ENCODE measurements at places on chromosomes 12 and 14. TPM values are rescaled to one million over a fixed set of nuclear protein-coding genes. Genes with fewer than 3 reads are reported as not detected.

DNA sequence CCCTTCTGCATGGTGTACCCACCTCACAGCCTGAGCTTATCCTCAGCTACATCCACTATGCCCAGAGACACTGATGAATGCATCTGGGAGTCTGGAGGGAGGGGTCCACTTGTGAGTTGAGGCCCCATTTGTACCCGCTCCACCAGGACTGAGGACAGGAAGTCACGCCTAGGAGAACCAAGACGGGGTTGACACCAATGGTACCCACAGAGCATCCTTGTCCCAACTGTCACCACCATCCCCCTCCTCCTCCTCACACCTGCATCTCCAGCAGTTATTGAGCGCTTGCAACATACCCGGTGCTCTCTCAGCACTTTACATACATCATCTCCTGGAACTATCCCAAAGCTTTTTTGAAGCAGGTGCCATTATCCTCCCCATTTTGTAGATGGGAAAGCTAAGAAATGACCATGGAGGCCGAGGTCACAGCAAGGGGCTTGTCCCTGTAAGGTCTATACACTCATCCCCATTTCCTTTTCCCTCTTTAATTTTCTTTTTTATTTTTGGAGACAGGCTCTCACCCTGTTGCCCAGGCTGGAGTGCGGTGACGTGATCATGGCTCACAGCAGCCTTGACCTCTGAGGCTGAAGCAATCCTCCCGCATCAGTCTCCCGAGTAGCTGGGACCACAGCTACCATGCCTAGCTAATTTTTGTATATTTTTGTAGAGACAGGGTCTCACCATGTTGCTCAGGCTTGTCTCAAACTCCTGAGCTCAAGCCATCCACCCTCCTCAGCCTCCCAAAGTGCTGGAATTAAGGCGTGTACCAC, 31.7 kb downstream of the DGLUCY start:
- H3K4me3 ChIP-seq, result no peak overlapping the region
- H3K27me3 ChIP-seq, result no peaks in the 10 kb centered on the region
- DNase-seq, result no peak
- peaks cover 37% of the 10 kb centered on the region for H3K4me1 ChIP-seq

DNA sequence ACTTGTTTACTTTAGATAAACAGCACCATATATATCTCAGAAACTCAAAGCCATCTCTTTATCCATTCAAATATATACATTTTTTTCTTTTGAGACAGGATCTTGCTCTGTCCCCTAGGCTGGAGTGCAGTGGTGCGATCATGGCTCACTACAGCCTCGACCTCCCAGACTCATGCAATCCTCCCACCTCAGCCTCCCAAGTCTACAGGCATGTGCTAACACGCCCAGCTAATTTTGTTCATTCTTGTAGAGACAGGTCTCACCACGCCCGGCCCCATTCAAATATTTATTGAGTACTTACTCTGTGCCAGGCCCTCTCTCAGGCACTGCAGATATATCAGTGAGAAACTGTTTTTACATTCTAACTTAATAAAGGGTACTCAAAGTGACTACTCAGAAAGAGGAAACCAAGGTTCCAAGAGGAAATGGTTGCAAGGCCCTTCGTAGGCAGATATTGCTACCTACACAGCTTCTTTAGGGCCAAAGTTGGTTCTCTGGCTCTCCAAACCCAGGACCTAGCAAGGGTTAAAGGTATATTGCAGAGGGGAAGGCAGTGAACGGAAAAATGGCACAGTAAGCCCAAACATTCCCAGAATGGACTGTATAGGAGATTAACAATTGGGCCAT, 2.9 kb downstream of the ATXN3 start:
- H3K27ac ChIP-seq, result no peak overlapping the region
- DNase-seq, result no peak
- H3K4me1 ChIP-seq, result peaks cover 40% of the 10 kb centered on the region
- no peaks in the 10 kb centered on the region for H3K27me3 ChIP-seq
- H3K36me3 ChIP-seq, result no peaks in the 10 kb centered on the region
- no peak overlapping the region for H3K4me3 ChIP-seq

DNA sequence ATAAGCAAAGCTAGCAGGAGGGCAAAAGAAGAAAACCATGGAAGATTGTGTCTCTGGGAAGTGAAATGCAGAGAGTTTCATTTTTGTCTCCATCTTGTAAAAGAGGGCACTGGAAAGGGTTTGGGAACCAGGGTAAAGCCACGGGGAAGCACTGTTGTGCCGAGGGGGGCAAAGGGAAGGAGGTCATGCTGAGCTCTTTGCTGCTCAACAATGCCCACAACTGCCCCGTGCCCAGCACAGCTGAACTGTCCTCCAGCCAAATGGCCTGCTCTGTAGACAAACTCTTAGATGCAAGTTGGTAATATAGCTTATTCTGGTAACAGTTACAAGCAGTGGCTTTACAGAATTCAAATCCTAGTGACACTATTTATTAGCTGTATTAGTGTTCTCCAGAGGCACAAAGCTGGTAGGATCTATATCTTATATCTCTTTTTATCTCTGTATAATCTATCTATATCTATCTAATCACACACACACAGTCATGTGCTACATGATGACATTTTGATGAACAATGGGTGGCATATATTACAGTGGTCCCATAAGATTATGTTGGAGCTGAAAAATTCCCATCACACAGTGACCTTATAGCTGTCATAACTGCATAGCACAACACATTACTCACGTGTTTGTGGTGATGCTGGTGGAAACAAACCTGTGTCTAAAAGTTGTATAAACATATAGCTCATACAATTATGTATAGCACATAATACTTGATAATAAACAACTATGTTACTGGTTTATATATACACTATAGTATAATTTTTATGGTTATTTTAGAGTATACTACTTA, 203.4 kb upstream of the DDHD1 start:
- H3K27me3 ChIP-seq, result no peaks in the 10 kb centered on the region
- H3K27ac ChIP-seq, result no peak overlapping the region
- peaks cover 5% of the 10 kb centered on the region for H3K4me1 ChIP-seq
- no peak for DNase-seq
- H3K4me3 ChIP-seq, result no peak overlapping the region

DNA sequence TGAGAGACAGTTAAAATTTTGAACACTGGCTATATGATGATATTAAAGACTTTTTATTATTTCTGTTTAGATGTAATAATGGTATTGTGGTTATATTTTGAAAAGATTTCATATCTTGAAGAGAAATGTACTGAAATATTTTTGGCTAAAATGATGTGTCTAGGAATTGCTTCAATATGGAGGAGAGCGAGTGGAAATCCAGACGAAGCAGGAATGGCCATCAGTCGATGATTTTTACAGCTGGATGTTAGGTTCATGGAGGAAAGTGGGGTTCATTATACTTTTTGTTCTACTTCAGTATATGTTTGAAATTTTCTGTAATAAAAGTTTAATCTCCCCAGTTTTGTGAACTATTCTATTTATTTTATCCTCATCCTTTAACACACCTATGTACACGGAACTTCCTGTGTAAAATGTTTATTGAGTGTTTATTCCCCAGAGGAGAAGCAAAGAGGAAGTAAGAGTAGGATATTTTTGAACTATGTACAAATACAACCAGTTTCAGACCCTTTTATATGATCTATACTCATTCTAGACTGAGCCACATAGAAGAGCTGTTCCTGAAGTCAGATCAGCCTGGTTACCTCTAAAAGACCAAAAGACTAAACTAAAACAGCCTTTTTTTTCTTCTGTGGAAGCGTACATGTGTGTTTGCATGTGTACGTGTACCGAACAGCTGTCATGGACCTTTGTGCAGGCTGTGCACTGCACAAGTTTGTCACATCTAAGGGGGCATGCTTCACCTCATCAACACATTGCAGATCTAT, 211.0 kb upstream of the NUDT4 start:
- no peaks in the 10 kb centered on the region for H3K27me3 ChIP-seq
- H3K4me1 ChIP-seq, result peaks cover 7% of the 10 kb centered on the region
- no peak overlapping the region for H3K4me3 ChIP-seq
- H3K36me3 ChIP-seq, result no peaks in the 10 kb centered on the region
- no peak for DNase-seq

FIGNL2 gene
- total RNA-seq, result 1.5 TPM

GRCh38 chr12:67772267-67773169, 124.0 kb downstream of the DYRK2 start:
- no peaks in the 10 kb centered on the region for H3K4me1 ChIP-seq
- H3K27me3 ChIP-seq, result no peaks in the 10 kb centered on the region
- H3K4me3 ChIP-seq, result no peak overlapping the region
- H3K36me3 ChIP-seq, result no peaks in the 10 kb centered on the region
- H3K27ac ChIP-seq, result no peak overlapping the region

DNA sequence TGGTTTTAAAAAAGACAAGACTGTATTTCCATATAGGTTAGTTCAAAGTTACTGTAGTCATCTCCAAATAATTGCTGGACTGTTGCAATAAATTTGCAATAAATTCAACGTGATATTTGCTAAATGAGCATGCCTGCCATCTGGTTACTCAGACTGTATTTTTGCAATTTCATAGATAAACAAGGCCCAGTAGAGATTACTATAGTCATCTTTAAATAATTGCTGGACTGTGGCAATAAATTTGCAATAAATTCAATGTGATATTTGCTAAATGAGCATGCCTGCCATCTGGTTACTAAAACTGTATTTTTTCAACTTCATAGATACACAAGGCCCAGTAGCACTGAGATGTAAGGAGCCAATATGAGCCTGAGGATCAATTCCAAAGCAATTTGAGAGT, 5.6 kb downstream of the NTN4 start:
- peaks cover 10% of the 10 kb centered on the region for H3K4me1 ChIP-seq
- H3K36me3 ChIP-seq, result no peaks in the 10 kb centered on the region
- H3K27me3 ChIP-seq, result peaks cover 21% of the 10 kb centered on the region

GRCh38 chr14:76727384-76727783, 33.9 kb upstream of the VASH1 start:
- DNase-seq, result no peak
- H3K36me3 ChIP-seq, result no peaks in the 10 kb centered on the region
- H3K4me1 ChIP-seq, result peaks cover 17% of the 10 kb centered on the region
- H3K4me3 ChIP-seq, result no peak overlapping the region
- peak overlapping the region; percentile 55 for H3K27ac ChIP-seq

C1QL4 gene
- total RNA-seq, result not detected

GRCh38 chr12:22634883-22635282, 9.9 kb downstream of the ETNK1 start:
- no peaks in the 10 kb centered on the region for H3K27me3 ChIP-seq
- H3K27ac ChIP-seq, result no peak overlapping the region
- H3K4me3 ChIP-seq, result no peak overlapping the region

DNA sequence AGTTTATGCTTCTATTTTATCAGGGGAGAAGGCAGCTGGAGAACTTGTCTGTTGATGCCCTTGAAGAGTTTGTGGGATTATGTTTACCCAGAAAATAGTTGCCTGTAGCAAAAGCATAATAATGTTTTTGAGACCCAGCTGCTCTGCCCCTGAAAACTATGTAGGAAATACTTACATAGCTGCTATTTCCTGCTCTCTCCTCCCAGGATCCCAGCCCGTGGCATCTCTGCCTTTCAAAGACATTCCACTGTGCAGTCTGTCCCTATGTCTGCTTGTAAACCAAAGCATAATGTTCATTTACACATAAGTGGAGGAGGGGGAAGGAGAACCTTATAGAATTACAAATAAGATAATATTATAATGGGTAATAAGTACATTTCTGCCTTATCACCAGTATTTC, 198.7 kb downstream of the SYT1 start:
- no peak for DNase-seq
- no peaks in the 10 kb centered on the region for H3K36me3 ChIP-seq
- H3K4me3 ChIP-seq, result no peak overlapping the region
- no peaks in the 10 kb centered on the region for H3K4me1 ChIP-seq
- H3K27ac ChIP-seq, result no peak overlapping the region

TOMM20L gene
- total RNA-seq, result not detected

DNA sequence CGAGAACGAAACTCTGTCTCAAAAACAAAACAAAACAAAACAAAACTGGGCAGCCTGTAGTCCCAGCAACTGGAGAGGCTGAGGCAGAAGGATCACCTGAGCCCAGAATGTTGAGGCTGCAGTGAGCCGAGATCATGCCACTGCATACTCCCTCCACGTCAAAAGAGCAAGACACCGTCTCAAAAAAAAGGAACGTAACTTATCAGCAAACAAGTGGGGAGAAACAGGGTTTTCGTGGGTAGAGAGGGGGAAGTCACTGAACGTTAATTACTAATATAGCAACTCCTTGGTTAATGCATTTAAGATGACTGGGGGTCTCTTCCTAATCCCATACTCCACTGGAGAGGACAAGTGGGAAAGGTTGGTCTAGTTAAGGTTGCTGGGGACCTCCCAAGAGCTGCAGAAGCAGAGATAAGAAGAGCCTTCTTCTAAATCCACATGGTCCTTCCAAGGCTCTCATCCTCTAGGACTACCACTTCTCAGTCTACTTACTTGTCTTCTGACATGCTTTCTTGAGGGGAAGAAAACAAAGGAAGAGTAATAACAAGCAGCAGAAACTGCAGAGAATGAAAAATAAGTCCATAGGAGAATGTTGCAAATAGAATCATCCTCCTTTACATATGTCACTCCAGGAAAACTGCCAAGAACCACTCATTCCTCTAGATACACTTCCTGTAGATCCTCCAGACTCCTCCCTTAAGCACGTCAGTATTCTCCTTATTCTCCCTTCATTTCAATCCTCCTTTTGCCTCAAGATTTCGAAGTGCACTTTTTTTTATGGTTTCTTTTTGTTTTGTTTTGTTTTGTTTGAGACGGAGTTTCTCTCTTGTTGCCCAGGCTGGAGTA, 5.8 kb downstream of the NUMB start:
- H3K36me3 ChIP-seq, result no peaks in the 10 kb centered on the region
- no peak overlapping the region for H3K27ac ChIP-seq
- H3K27me3 ChIP-seq, result no peaks in the 10 kb centered on the region
- no peak for DNase-seq
- H3K4me1 ChIP-seq, result peaks cover 36% of the 10 kb centered on the region

CFAP54 gene
- total RNA-seq, result 0.75 TPM

DNA sequence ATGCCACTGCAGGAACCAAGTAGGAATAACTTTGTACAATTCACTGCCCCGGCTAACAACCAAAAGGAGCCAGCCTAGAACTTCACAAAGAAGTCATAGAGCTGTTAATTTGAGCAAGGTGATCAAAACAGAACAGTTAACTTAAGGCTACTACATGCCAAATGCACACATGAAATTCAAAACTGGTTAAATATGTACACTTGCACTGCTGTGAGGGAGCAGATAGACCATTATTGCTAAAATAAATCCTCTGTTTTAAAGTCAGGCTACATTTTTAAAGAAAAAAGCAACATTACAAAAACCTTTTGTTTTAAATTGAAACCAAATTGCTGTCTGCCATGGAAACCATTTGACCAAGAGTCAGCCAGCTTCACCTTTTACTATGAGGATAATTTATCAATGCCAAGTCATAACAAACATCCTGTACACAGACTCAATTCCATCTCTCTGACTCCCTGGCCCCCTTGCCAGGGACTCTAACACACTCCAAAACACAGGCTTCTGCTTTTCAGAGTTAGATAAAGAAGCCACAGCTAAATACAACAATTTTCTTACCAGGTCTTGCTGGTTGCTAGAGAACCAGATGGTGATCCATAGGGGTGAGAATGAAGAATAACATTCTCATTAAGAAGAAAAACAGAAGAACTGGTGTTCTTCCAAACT, 84.0 kb downstream of the LRP6 start:
- no peak for DNase-seq
- no peaks in the 10 kb centered on the region for H3K36me3 ChIP-seq
- no peak overlapping the region for H3K27ac ChIP-seq
- H3K4me3 ChIP-seq, result no peak overlapping the region

MTHFD1 gene
- 47.1 TPM for total RNA-seq

GRCh38 chr14:101862177-101862576, 100.7 kb downstream of the PPP2R5C start:
- no peak overlapping the region for H3K4me3 ChIP-seq
- no peaks in the 10 kb centered on the region for H3K27me3 ChIP-seq
- H3K36me3 ChIP-seq, result peaks cover 33% of the 10 kb centered on the region
- DNase-seq, result no peak

- H3K4me3 ChIP-seq, result no peak overlapping the region
- no peak overlapping the region for H3K27ac ChIP-seq
- H3K36me3 ChIP-seq, result no peaks in the 10 kb centered on the region
- H3K27me3 ChIP-seq, result no peaks in the 10 kb centered on the region
- no peaks in the 10 kb centered on the region for H3K4me1 ChIP-seq
These were observed 72.3 kb downstream of the ANO2 start for GRCh38 chr12:5872745-5873144.

Measured in upper lobe of right lung (tissue), 1 donor.